ENCODE measurements at places on chromosomes 3 and 15.

DNA sequence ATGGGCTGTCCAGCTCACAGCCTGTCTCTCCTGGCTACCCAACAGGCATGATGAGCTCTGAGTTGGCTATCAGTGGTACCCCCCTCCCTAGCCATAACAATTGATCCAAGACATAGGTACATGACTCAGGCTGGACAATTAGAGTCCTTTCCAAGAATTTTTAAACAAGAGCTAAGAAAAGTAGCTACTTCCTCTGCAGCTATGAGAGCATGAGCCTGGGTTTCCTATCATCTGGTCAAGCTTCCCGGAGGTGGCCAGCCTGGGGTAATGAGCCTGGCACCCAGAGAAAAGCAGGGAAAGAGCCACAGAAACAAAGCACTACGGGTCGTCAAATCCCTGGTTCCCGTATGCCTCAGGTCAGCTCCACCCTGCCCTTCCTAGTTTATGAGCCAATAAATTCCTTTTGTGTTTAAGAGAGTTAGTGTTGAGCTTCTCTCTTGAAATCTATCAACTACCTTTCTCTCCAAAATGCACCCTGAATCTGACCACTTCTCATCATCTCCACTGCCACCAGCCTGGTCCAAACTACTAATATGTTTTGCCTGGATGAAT lies 2.3 kb upstream of the SLC51B start:
- no peak for DNase-seq

- no peak for DNase-seq
These were observed 292.4 kb downstream of the UBE2E2 start for GRCh38 chr3:23495507-23495906.

DNA sequence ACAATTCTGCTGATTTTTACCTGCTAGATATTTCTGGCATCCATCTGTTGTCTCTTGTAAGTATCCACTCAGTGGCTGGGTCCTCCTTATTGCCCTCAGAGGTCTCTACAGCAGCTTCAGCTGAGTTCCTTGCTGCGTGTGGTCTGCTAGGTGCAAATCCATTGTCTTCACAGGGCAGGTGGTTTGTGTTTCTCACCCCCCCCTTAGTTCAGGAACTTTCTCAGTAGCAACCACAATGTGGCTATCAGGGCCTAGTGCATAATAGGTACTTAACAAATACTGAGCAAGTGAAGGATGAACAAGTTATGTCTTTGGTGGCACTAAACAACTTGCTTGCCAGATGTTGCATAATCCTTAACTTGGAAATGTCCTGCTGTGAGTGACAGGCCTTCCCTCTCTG lies 96.7 kb upstream of the KLHL25 start:
- no peak for DNase-seq

DNA sequence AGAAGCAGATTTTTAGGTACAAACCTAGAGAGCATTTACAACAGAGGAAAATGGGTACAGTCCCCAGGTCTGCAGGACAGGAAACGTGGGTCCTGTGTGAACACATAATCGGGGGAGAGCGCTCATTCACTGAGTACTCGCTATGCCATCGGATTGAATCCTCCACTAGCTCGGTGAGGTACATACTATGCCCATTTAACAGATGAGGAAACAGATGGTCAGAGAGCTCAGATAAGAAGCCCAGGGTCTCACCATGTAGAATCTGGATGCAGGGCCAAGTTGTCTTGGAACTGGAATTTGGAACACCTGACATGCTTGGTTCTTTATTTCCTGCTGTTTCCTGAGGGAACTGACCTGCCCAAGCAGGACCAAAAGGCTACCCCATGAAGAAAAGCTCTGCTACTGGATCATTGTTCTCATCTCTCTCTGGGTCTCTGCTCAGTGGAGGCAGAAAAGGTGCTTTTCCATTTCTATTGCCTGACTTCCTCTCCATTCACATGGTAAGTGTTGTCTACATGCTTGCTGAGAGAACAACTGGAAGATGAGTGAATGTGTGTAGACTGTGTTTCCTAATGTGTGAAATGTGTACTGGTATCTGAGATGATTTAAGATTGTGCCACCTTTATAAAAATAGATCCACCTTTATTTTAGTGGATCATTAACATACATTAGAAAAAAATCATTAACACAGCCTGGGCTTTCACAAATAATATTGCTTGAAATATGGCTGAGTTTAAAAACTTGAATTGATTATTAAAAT lies 89.1 kb downstream of the TGFBR2 start:
- no peak for DNase-seq

- no peak for DNase-seq
These were observed 171.2 kb downstream of the ADAMTS17 start for GRCh38 chr15:100170291-100171210.

- DNase-seq = no peak
These were observed 2.6 kb upstream of the SLC6A11 start for GRCh38 chr3:10813425-10813824.

DNA sequence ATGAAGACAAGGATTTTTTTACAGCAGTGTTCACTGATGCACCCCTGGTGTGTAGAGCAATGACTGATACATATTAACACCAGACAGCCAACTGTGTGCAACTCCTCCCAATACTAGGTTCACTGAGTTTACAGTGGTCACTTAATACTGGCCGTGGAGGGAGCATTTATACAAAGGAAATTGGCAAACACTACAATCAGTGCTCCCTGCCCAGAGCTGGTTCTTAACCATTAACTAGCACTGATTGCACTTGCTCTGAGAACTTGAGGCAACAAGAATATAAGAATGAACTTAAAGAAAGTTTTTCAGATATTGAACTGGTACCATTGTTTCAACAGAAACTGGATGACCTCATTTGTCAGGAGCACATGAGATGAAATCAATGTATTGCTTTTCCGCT lies 110.6 kb downstream of the MAGI1 start:
- DNase-seq = no peak
